ENCODE measurements at places on chromosomes 16 and 17.

- DNase-seq: no peak
Observed at GRCh38 chr17:44320066-44320465, 4.6 kb downstream of the SLC25A39 start.

DNA sequence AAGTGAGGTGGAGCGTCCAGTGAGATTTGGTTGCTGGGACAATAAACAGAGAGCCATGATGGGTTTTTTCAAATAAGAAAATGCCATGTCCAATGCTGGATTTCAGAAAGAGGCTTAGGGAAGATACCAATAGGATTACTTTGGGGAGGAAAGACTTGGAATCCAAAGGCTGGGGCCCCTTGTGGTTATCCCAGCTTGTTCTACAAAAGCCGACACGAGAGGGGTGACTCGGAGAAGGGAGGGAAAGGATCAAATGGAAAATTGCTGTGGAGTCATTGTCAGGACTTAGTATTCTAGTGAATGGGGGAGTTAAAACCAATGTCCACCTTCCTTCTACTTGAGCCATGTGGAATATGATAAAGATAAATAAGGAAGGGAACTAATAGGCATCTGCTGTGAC lies 305.5 kb downstream of the SOX9 start:
- no peak for DNase-seq

DNA sequence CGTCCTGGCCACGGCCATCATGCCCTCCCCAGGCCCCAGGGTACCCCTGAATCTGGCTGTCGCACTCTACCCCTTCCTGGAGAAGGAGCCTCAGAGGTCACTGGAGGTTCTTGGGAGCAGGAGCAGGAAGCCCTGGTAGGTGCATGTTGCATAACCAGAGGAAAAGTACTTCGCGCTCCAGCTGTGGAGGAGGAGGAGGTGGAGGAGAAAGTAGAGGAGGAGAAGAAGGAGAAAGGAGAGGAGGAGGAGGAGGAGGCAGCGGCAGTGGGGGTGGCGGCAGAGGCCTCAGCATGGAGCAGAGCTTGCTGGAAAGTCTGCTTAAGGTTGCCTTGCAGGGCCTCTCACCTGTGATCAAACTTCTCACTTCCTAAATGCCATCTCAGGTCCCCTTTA lies 61.8 kb downstream of the BAIAP2 start:
- DNase-seq: no peak

- DNase-seq: no peak
Observed at GRCh38 chr17:40466298-40466971, 23.2 kb downstream of the IGFBP4 start.

GRCh38 chr17:5661491-5662125 lies 77.3 kb upstream of the NLRP1 start:
- no peak for DNase-seq

- DNase-seq: no peak
Observed at GRCh38 chr17:39716073-39716818, 14.1 kb downstream of the MIEN1 start.

All from stimulated activated CD4-positive, alpha-beta T cell treated with anti-CD3 and anti-CD28 coated beads, TNF-alpha, amount 100 ng/mL, for 4 hours (primary cell).